ENCODE measurements at places on chromosomes 4 and X.

DNA sequence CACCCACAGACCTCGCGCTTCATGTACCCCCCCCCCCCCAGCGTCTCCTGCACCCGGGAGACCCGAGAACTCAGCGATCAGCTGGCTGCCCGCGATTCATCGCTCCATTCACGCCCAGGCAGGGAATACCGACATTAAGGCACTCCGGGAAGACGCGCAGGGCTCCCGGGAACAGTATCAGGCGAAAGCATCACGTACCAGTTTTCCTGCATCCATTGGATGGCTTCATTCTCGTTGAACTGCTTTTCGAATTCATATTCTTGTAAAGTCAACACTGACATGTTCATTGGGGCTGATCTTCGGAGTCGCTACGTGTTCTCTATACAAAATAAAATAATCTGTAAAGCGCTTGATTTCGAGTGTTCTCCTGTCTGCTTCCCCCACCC is 373 bp downstream of the ELOVL6 start:
- DNase-seq = peak; percentile 37

DNA sequence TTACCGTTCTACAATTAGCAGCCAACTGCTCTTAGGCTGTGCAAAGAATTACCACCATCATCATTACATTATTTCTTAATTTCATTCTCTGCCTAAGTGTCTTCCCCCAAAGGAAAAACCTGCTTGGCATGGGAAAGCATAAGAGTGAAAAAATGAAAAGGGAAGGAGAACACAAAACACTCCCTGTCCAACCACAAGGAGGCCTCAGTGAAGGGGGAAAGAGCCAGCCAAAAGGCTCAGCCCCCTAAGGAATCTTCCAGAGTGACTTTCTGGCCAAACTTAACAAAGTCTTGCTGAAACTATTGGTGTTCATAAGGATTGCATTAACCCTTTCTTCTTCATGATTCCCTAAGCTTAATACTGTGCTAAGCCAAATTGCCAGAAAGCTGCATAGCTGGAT is 287.4 kb downstream of the SMARCA1 start:
- DNase-seq = no peak

GRCh38 chrX:13669246-13669737 is 16.4 kb downstream of the TCEANC start:
- peak; percentile 93 for DNase-seq

- no peak for DNase-seq
These were observed 94.0 kb downstream of the PHF8 start for GRCh38 chrX:53950130-53950733.

DNA sequence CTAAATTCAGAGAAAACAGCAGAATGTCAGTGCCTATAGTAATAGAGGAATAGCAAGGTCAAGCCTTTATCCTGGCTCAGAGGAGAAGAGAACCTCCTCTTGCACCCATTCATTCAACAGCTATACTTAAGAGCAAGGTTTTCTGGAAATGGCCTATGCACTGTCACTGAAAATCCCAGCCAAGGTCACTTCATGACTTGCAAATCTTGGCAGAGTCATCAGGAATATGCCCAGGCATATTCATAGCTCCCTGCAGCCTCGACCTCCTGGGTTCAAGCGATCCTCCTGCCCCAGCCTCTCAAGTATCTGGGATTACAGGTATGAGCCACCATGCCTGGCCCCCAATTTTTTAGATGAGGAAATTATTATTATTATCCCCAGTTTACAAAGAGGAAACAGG is 35.8 kb upstream of the NOCT start:
- no peak for DNase-seq

- no peak for DNase-seq
These were observed 12.8 kb downstream of the CYSLTR1 start for GRCh38 chrX:78314561-78314960.

- DNase-seq = no peak
These were observed 30.7 kb upstream of the CLCN4 start for GRCh38 chrX:10126044-10126443.

- no peak for DNase-seq
These were observed 128.0 kb upstream of the STS start for GRCh38 chrX:7019555-7019954.
